ENCODE measurements at places on chromosomes 3 and 15.
A peak's percentile ranks its signal among the peaks of the same experiment; 100 is the strongest.

GRCh38 chr3:95595416-95596075 is 1218.8 kb upstream of the EPHA6 start:
- no peak for DNase-seq

GRCh38 chr15:78810362-78811123 is 721 bp downstream of the ADAMTS7 start:
- DNase-seq, result no peak

DNA sequence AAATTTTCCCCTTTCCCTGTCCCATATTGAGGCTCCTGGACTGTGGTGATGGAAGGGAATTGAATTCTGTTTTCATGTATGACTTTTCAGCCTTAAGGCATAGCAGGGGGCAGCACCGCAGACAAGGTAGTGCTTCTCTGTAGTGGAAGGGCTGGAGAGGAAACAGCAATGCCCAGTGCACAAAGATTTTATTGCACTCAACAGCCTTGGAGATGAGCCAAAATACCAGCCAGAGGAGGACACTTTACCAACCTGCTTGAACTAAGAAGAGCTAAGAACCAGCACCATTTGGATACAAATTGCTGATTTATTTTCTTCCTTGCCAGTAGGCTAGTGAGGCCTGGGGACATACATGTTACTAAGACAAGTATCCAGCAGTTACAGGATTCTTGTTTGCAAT is 98.7 kb downstream of the KCNMB2 start:
- DNase-seq, result no peak

DNA sequence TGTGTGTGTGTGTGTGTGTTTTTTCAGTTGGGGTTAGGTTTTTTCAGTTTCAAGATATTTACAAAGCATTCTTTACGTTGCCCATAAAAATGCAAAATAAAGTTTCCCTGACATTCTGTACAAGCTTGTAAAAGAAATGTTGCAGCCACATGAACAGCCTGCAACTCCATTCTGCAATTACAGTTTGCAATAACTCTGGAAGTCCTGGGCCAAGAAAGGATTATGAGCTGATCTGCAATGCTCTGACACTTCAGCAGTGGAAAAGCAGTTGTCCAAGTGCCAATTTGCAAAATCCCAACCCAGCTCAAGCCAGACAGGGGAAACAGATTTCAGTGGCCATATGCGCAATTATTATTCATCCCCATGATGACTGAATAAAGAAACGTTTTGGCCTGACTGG is 322.1 kb downstream of the MEX3B start:
- no peak for DNase-seq

DNA sequence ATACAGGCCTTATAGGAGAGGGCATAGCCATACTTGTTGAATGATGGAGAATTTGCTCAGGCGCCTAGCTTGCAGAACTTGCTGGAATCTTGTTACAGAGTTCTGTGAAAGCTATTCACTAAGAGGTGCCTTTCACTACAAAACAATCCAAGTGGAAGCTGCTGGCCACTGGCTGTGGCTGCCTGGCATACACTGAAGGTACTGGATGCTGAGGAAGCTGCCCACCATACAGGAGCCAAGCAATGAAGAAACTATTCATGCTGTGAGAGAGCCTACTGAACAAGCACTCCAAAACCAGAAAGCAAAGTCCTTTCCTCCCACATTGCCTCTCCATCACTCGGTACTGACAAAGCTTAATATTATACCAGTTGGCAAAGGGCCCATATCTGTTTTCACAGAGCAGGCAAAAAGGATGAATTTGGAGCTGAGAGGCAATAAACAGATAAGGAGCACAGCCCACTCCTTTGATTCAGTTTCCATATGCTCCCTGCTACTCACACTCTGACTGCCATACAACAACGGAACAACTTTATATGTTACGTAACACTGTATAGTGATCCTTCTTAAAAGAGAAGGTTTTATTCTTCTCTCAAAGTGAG is 192.6 kb upstream of the ALCAM start:
- peak; percentile 13 for DNase-seq

DNA sequence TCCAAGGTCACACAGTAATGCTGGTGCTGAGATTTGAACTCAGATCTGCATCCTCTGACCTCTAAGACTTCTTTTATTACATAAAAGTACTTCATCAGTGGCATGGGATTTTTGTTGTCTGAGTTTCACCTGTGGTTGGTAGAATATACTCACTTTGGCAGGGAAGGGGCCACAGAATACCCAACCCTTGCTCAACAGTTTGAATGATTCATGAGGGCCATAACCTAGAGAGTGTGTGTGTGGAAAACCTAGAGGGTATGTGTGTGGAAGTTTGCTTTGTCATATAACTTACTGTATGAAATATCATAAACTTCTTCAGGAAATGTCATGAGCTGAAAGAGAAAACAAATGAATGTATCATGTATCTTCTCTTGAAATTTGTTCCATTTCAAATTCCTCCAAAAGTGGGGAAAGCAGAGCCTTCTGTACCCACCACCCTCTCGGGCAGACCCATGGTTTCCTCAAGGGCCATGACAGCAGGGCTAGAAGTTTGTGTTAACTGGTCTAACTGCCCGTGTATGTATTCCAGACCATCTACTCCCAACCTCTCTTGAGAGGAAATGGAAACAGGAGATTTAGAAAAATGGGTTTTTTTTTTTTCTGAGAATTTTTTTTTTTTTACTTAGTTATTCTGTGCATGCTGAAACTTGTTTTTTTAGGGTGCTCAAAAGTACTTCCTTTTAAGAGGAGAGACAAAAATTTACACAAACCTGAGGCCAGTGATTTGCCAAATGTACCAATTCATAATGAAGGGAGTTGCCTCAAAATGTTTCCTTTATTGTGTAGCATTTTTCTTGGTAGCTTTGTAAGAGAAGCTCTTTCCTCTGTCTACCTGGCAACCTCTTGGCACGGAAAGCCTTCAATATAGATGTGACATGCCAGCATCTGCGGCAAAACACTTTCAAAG is 127.0 kb downstream of the TPRG1 start:
- no peak for DNase-seq

GRCh38 chr3:160893207-160893606 is 137.2 kb downstream of the PPM1L start:
- no peak for DNase-seq

GRCh38 chr3:159804726-159805410 is 183.8 kb upstream of the IL12A start:
- DNase-seq, result peak; percentile 9

DNA sequence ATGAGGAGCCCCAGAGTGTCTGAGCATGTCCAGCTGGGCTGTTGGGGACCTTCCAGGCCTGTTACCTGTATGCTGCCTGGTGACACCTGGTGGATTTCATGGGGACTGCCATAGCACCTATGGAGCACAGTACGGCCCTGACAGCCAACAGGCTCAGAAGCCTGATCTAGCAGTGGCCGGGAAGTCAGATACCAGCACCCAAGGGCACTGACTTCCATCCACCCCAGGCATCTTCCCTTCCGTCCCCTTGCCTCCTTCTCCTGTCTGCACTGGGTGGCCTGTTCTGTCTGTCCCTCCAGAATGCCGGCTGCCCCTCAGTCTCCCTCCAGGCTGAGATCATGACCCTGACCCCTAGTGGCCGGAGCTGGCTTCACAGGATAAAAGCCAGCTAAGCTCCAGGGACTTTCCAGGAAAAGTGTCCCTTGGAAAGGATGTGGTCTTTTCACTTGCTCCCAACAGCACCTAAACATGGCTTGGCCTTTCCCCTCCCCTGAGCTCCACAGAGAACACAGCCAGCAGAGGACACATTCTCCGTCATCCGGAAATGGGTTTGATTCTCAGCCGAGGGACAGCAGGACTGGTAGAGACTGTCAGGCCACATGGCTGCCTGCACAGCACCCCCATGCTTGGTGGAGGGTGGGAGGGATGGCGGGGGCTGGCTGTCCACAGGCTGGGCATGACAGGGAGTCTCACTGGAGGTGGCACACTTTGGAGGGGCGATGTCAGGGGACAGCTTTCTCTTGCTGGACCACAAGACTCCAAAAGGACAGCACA is 9.5 kb downstream of the RPS17 start:
- DNase-seq, result no peak

- no peak for DNase-seq
These were observed 130.6 kb downstream of the SMAD6 start for GRCh38 chr15:66832664-66833063.

GRCh38 chr15:31887246-31887645 is 143.1 kb upstream of the CHRNA7 start:
- DNase-seq, result no peak

GRCh38 chr3:178440043-178440442 is 96.2 kb upstream of the KCNMB2 start:
- no peak for DNase-seq

GRCh38 chr3:69354948-69355347 is 30.9 kb downstream of the FRMD4B start:
- DNase-seq, result no peak

- DNase-seq, result no peak
These were observed 41.4 kb downstream of the SUMF1 start for GRCh38 chr3:4425707-4426106.

- no peak for DNase-seq
These were observed 5.6 kb downstream of the SLC25A38 start for GRCh38 chr3:39388741-39389248.

- DNase-seq, result no peak
These were observed 6.5 kb downstream of the ZNF589 start for GRCh38 chr3:48247401-48247811.

GRCh38 chr15:93298901-93299300 is 209.9 kb upstream of the RGMA start:
- DNase-seq, result no peak

GRCh38 chr15:75025107-75025506 is 1.7 kb downstream of the PPCDC start:
- DNase-seq, result no peak

GRCh38 chr15:79078763-79079410 is 11.7 kb downstream of the RASGRF1 start:
- DNase-seq, result no peak

DNA sequence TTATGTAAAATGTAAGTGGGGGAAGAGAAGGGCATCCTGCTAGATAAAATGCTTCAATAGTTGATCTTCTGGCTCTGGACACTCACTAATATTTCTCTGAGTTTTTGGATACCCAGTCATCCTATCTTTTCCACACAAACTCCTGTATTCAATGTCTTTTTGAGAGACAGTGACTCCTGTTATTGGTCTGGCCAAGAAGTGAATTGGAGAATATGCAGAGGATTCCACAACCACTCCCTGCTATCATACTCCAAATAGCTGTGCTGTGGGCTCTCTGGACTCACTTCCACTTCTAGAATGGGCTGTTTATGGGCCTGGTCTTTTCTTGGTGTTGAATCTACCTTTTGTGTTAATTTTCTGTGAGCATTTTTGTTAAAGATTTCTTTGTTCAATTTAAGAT is 376.8 kb downstream of the NLGN1 start:
- DNase-seq, result no peak

- DNase-seq, result no peak
These were observed 66.9 kb downstream of the MTHFS start for GRCh38 chr15:79829950-79830349.

Data from amygdala (tissue), 56 donors.